Suppressor macrophage treated with lipopolysaccharide for 4 hours (primary cell): ENCODE measurements at places on chromosomes 3 and 15.
A peak's percentile ranks its signal among the peaks of the same experiment; 100 is the strongest.

- DNase-seq = no peak
These were observed 236.6 kb downstream of the SATB1 start for GRCh38 chr3:18188491-18188890.

GRCh38 chr15:57540736-57541135, 51.0 kb upstream of the MYZAP start:
- DNase-seq = no peak

DNA sequence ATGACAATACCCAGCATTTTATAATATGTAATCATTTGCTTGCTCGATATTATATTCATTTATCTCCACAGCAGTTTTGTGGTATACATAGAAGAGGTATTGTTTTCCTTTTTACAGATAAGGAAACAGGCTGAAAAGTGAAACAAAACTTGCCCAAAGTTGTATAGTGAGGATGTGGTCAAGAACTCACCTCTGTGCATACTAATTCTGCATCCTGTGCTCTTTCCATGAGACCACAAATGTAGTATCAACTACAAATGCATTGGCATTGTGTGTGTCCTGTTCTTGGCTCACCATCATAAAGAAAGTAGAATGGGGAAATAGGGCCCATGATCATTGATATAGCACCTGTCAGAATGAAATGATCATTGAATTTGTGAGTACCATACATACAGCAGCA, 167.3 kb downstream of the NECTIN3 start:
- no peak for DNase-seq

DNA sequence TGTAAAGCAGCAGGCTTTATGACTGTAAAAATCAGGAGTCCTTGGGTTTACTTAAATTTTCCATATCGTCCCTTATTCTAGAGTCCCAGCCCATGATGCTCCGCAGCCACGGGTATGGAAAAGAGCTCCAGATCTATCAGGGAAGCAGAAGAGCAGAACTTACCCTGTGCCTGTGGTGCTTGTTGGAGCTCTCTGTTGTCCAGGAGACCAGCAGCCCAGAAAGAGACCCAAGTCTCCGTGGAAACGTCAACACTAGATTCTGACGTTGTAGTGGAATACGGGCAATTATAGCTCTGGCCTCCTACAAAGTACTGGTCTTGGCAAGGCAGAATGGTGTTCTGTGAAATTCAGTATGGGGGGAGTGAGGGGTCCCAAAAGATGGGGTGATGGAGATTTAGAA, 2.0 kb downstream of the GMNC start:
- no peak for DNase-seq

GRCh38 chr3:47362701-47363100, 18.1 kb upstream of the PTPN23 start:
- peak; percentile 42 for DNase-seq

GRCh38 chr3:56190130-56190529, 278.1 kb downstream of the ERC2 start:
- no peak for DNase-seq

DNA sequence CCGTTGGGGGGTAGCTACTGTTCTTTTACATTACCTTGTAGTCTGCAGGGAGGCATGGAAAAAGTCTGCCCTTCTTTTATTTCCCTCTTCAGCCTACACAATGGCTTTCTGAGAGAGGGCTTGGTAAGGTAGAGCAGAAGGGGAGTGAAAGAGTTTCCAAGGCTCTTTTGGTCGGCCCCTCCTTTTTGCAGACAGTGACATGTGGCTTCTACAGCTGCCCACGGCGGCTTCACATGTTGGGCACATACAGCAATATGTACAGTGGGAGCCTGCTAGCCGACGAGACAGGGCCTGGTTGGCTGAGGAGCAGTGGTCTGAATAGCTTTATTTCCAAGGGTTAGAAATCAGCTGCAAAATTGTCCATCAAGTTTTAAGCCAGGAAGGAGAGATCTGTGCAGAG, 4.0 kb downstream of the INAFM2 start:
- no peak for DNase-seq

DNA sequence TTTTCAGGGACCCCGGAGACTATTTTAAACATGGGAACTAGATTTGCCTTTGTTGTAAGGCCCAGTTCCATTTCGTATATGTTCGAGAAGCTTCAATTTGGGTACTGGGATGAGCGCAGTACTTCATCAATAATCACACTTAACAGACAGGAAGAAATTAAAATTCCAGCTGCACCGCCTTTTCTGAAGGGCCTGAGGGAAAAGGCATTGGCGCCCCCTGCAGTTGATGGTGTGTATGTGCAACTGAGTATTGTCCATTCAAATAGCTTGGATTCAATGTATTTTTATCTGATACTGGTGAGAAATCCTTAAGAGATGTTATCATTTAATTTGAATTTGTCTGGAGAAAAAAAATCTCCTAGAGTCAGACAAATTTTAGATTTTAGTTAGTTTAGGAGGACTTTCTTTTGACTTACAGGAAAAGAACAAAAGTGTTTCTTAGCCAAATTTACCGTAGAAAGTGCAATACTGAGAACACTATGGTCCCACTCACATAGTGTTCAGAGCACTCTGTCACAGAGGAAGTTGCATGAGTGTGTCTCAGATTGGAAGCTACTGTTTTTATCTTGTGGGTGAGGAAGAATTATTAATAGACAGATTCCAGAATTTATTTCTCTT, 5.4 kb upstream of the ALDH1A2 start:
- DNase-seq = peak; percentile 71

GRCh38 chr3:129116482-129116946, 5.1 kb downstream of the RAB43 start:
- no peak for DNase-seq

DNA sequence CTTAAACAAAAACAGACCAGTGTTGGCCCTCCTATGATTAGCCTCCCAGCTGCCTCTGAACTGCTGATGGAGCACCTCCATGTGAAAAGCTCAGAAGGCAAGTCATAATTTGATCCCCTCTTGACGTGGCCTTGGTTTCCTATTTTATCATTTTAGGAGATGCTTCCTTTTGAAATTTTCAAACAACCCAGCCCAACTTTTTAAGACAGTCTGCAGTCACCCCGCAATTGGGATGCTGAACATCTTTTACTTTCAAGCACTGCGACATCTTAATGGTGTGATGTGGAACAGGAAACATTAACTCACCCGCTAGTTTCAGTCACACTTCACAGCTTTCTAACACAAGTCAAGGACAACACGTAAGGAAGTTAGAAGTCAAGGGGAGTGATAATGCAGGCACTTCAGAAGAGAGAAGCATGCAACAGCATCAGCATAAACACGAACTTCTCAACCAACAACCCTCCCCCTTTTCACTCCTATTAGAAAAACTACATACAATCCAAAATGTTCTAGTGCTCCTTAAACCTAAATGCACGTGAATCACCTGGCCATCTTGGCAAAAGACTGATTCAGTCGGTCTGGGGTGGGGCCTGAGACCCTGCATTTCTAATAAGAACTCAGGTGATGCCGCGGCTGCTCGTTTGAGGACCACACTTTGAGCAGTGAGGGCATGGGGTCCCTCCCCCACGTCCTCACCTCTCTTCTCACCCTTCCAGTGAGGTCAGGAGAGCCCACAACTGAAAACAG, 161.5 kb downstream of the FOXP1 start:
- DNase-seq = peak; percentile 16

GRCh38 chr15:79540551-79540950, 108.4 kb downstream of the MINAR1 start:
- peak; percentile 42 for DNase-seq

DNA sequence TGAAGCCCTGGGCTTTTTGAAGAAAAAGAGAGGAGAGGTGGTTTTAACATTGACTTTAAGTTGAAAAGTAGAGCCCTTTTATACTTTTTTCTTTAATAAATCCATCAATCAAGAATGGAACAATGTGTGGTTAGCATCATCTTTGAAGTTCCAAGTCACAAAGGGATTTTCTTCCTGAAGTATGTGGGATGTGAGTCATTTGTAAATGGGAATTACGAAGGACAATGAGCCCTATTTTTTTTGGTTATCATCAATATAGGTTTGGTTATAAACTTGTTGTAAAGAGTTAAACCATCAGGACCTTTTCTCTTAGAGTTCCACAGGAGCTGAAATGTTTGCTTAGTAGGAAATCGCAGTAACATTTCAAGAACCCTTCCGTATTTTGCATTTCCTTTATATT, 38.3 kb downstream of the PIK3CA start:
- no peak for DNase-seq

- DNase-seq = peak; percentile 89
These were observed 11.9 kb downstream of the GRM2 start for GRCh38 chr3:51718547-51719409.

- peak; percentile 85 for DNase-seq
These were observed 1.5 kb upstream of the MYNN start for GRCh38 chr3:169771497-169772304.

GRCh38 chr3:34780973-34781372, 858.4 kb upstream of the ARPP21 start:
- no peak for DNase-seq

DNA sequence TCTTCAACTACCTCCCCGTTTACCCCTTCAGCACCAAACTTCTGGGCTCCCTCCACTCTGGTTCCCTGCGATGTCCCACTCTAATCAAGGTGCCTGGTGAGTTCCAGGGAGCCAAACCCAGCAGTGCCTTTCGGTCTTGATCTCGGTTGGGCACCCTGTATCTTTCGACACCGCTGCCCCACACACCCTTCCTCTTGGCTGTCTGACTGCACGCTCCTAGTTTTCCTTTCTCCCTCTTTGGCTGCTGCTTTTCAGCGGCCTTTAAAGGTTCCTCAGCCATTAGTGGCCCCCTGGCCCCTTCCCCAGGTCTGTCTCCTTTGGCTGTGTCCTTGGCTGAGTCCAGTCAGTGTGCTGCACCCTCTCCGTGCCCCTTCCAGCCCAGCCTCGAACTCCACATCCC, 784 bp downstream of the TTLL3 start:
- DNase-seq = no peak

DNA sequence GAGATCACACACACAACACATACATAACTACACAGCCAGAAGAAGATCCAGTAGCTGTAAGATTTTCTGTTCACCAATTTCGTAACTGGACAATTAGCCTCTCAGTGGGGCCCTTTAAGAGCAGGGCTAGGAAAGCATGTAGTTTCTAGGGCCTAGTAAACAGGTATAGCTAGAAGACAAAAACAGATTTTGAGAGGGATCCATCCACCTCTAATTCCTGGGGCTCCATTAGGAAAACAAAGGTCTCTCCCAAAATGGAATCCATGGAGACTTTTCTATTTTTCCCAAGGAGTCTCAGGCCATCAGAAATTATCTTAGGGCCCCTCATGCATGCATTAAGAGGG, 10.5 kb downstream of the KIF15 start:
- DNase-seq = no peak

GRCh38 chr3:193509103-193509965, 45.4 kb downstream of the ATP13A4 start:
- DNase-seq = no peak

- DNase-seq = no peak
These were observed 46.3 kb downstream of the GOLIM4 start for GRCh38 chr3:168049367-168049974.

DNA sequence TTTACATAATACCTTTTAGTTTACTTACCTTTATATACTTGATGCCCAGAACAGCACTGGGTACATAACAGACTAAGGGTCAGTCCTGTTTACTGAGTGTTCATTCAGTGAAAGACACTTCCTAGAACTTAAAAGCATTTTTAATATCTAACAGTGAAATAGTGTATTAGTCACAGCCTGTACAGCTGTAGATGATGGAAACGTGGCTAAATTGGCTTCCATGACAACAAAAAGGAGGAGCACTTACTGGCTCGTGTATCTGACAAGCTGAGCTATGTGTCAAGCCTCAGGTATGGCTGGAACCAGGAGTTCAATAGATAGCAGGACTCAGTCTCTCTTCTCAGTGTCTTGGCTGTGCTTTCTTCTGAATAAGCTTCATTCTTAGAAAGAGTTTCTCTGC, 40.2 kb downstream of the CMTM8 start:
- DNase-seq = no peak

GRCh38 chr15:79071901-79072300, 18.7 kb downstream of the RASGRF1 start:
- DNase-seq = no peak

- DNase-seq = peak; percentile 79
These were observed at the start of gene MAP3K13 for GRCh38 chr3:185362850-185363661. Gene MAP3K13, plus strand, starts transcription at chr3:185363136. Its CDS starts 65,446 bp downstream, at chr3:185428582.

- DNase-seq = no peak
These were observed 42.3 kb downstream of the ADCY5 start for GRCh38 chr3:123406598-123406997.

GRCh38 chr3:76352051-76352450, 566.7 kb upstream of the ZNF717 start:
- peak; percentile 53 for DNase-seq

- DNase-seq = no peak
These were observed 199.2 kb downstream of the CACNA2D3 start for GRCh38 chr3:54321520-54321919.

- peak; percentile 73 for DNase-seq
These were observed 212.5 kb downstream of the OSBPL10 start for GRCh38 chr3:31768479-31769125.

DNA sequence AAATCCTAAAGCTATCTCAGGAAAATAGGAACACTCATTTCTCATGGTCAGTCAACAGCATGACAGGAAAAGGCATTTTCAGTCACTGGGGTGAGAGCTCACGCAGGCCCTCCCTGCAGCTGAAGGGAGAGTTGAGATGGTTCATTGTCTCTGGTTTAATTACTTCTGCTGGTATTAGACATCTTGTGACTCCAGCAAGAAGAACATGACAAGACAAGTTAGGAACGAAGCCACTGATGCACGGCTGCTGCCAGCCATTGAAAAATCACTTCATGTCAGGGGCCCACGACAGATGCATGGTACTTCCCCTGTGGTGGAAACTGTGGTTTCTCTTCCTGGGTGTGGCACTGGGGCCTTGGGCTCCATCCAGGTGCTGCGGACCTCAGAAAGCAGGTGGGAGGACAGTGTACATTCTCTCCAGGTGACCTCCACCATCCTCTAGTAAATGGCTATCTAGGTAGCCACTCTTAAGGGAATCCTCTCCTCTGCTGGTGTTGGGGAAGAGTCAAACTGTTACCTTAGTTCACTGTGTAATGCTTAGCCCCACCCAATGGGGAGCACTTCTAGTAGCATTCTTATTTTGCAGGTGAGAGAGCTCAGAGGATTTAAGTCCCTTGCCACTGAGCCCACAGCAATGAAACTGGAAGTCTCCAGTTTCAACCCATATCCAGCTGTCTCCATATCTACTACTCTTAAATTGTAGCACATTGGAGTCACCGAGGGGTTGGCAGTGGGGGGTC, 274.2 kb downstream of the LRTM1 start:
- no peak for DNase-seq

- no peak for DNase-seq
These were observed 217.8 kb downstream of the SOX2 start for GRCh38 chr3:181929501-181929900.

DNA sequence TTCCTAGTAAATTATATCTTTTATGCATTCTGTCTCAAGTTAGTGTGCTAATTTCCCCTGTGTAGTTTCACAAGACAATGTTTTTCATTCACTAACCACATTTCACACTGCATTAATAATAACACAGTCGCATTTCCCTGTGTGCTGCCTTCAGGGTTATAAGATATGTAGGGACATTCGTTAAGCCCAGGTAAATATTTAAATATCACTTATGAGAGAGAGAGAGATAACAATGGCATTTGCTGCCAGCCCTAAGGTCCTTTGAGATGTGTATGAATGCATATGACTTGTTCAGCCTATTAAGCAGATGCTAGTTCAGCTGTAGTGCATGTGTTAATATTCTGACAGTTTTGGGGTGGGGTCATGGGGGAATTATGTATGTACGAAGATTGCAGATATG, 876.7 kb downstream of the NAALADL2 start:
- no peak for DNase-seq
